Activated CD4-positive, alpha-beta T cell treated with anti-CD3 and anti-CD28 coated beads, Interleukin-2, amount 50 U/mL, for 4 hours (primary cell): ENCODE measurements at places on chromosomes 16 and 17.
A peak's percentile ranks its signal among the peaks of the same experiment; 100 is the strongest.

DNA sequence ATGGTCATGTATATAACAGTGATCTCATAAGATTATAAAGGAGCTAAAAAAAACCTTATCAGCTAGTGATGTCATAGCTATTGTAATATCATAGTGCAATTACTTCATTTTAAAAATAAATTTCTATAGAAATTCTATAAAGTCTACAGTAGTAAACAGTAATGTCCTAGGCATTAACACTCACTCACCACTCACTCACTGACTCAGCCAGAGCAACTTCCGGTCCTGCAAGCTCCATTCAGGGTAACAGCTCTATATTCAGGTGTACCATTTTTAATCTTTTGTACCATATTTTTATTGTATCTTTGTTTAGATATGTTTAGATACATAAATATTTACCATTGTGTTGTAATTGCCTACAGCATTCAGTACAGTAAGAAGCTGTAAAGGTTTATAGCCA lies 524.4 kb upstream of the CDH5 start:
- no peak for DNase-seq

GRCh38 chr17:40323391-40324381 lies 14.7 kb downstream of the RARA start:
- DNase-seq = peak; percentile 67

DNA sequence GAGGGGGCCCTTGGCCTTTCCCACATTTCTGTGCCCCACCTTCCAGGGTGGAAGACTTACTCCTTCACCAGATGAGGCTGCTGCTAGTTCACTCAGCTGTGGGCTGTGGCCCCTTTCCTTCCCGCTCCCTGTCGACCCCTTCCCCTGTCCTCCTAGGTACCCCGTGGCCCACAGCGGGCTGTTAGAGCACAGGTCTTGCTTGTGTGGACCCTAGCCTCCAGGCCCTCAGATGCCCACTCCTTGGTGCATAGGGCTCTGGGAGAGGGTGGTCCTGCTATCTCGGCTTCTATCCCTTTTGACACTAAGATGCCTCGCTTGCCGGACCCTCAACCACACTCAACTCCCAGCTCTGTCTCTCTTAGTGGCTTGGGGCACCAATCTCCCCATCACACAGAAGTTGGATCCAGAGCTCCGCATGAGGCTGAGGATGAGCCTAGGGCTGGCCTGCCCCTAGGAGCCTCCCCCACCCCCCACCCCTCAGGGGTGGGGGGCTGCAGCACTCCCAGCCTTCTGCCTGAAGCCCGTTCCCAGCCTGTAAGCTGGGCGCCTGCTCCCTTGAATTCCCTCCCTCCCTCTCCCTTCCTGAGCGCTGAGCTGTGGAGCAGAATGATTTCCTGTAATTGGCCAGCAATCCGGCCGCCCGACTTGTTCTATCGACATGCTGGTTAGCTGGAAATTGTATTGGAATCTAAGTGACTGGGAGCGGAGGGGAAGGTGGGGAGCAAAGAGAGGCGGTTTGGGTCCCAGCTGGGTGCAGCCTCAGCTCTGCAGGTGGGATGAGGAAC lies 30.9 kb downstream of the DCAKD start:
- DNase-seq = no peak

GRCh38 chr16:46783800-46784199 lies 35.7 kb upstream of the MYLK3 start:
- DNase-seq = no peak

- DNase-seq = no peak
Measured at GRCh38 chr16:23670137-23670776, 8.4 kb upstream of the PLK1 start.

DNA sequence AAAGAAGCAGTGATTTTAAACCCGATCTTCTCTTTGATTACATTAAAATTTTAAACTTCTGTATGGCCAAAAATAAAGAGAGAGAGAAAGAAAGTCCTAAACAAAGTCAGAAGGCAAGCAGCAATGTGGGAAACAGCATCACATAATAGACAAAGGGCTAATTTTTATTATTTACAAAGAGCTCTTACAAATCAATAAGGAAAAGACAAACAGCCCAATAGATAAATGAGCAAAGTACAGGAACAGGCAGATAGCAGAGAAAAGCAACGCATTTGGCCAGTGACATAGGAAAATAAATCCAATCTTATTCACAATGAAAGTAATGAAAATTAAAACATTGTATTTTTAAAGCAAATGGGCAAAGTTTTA lies 93.1 kb downstream of the SALL1 start:
- DNase-seq = no peak
